Nucleus accumbens (tissue), 56 donors: ENCODE measurements at places on chromosomes 1 and 21.

- no peak for DNase-seq
Measured at GRCh38 chr21:28617300-28617699, 375.4 kb downstream of the LTN1 start.

DNA sequence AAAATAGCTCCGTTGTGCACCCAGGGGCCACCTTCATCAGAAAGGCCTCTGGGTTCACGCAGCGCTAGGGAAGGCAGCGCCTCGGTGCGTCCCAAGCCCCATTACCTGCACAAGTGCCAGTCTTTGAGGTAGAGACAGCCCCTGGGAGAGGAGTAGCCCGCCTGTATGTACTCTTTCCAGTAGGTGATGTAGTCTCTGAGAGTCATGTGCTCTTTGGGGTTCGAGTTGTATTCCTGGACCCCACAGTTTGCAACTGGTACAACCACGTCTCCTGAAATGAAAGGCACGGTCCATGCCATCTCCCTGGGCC lies 601 bp downstream of the JMJD4 start:
- no peak for DNase-seq

GRCh38 chr1:222798975-222799374 lies 15.9 kb upstream of the DISP1 start:
- no peak for DNase-seq

DNA sequence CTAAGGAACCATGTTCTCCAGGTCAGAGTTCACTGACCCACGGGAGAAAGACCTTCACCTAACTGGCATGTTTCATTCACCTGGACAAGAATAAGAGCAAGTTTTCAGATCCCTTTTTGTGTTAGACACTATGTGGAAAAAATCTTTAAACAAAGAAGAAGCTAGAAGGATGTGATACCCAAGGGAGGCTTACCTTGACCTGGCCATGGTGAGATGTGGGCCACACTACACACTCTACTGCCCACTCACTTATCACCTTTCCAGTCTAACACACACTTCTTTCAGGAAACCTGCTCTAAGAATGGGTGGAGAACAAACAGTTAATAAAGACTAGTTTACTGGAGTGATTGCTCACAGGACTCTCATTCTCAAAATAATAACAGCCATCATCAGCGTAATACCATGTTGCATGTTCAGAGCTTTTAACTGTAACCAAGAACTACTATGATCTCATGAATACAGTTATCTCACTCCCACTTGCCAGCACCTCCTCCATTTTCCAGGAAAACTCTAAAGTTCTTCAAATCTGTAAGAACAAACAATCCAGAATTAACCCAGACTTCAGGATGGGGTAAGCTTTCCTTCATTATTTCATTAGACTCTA lies 1.4 kb downstream of the RGS8 start:
- no peak for DNase-seq
